ENCODE measurements at places on chromosomes 2 and 18.

GRCh38 chr2:45024600-45025291 is 15.5 kb upstream of the SIX2 start:
- DNase-seq, result peak; percentile 93

DNA sequence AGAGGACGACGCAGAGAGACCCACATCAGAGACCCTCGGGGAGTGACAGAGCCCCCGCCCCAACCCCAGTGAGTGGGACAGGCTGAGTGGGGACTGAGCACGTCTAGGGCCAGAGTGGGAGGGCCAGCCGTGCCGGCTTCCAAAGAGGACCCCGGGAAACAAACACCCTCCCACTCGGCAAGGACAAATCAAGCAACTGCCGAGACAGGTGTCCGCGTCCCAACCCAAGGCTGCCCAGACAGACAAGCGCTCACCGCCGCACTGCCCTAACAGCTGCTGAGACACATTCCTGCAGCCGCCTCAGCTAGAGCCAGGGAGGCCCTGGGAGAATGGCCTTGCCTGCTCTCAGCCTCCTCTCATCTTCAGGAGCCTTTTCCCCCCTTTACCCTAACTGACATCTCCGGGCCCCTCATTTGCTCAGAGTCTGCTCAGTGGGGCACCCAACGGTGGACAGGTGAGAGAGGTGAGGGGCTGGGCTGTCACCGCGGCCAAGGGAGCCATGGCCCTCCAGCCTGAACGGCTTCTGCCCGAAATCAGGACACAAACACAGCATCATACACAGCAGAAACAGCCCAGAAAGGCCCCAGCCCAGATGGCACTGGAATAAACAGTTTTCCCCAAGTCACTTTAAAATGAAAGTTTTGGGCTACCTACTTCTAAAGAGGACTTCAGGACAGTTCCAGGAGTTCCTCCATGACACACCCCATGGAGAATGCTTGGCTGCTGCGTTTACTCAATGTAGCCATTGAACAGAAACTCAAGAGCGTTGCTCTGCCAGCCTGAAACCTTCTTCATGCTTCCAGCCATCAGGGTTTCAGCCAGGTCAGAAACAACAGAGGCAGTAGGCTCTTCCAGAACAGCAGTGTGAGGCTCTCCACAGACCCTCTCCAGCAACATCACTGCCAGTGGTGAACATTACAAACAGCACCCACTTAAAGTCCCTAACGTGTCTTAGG is 23.6 kb downstream of the SLC66A2 start:
- no peak for DNase-seq

- peak; percentile 32 for DNase-seq
Observed at GRCh38 chr18:67665266-67665665, 148.7 kb upstream of the DSEL start.

DNA sequence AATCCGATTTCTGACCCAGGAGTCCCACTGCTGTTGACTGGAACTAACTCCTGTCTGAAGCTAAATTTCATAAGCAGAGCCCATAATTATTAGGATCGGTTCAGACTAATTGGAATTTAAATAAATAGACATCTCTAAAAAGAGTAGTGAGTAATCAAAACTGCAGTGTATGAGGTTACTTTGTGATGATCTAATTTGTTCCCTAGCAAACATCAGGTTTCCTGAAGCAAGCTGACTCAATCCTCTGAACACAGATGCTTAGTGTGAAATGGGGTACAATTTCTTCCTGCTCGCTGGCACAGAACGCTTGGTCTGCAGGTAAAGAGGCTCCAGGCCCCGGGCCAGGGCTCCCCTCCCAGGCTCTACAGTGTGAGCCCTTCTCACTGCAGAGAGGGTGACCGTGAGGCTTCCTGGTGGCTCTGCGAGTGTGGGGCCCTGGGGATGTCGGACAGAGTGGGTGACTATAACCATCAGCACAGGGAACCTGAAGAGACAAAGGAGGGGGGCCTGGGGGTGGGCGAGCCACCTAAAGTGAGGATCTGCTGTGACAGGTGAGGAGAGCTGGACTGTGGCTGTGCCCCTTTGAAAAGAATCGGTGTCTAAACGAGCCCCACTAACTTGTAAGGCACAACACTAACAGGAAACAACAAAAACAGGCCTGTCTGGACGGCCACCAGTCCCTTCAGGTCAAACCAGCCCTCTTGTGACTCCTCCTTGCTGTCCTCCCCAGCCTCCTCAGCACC is 20.2 kb downstream of the CHST10 start:
- no peak for DNase-seq

DNA sequence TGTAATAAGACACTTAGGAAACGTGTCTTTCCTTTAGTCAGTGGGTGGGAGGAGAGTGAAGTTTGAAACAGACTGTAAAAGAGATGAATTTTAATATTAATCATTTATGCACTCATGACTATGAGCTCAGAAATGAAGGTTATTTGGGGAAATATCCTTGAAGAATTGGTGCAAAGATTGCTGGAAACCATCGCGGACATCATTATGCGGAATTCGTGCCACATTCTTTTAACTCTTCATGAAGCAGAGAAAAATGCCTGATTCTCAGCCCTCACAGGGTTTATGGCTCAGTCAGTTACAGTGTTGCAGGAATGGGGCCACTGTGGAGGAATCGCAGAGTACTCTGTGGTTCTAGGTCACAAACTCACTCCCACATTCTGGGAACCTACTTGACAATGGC is 109.7 kb downstream of the RGPD3 start:
- DNase-seq, result no peak

DNA sequence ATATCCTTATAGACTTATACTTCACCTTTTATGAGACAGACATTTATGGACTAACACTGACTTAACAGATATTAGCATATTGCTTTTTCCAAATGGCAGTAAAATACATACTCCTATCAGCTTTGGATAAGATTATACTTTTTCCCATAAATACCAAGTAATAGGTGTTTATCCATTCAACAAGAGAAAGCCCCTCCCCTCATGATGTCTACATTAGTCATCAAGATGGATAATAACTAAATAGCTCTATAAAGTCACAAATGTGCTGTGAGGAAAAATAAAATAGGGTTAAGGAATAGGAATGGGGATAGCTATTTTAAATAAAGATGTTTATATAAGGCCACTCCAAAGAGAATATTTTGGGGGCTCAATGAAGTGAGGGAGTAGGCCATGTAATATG is 39.4 kb downstream of the CSRNP3 start:
- no peak for DNase-seq

DNA sequence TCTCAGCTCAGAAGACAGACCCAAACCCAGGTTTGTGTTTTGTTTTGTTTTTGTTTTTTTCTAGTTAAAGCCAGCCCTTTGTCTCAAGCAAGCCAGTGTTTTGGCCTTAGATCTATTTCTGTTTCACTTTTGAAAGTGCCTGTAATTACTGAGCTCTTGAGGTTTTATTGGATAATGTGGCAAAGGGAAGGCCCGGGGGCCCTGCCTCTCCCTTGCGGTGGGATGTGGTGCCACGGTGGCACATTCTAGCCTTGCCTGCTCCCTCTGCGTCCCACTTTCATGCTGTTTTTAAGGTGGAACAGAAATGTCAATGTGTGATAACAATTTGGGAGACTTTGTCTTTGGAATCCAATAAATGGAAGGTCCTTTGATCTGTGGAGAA is 2.5 kb downstream of the HPCAL1 start:
- DNase-seq, result no peak

GRCh38 chr2:172437419-172438341 is 10.3 kb downstream of the ITGA6 start:
- no peak for DNase-seq

DNA sequence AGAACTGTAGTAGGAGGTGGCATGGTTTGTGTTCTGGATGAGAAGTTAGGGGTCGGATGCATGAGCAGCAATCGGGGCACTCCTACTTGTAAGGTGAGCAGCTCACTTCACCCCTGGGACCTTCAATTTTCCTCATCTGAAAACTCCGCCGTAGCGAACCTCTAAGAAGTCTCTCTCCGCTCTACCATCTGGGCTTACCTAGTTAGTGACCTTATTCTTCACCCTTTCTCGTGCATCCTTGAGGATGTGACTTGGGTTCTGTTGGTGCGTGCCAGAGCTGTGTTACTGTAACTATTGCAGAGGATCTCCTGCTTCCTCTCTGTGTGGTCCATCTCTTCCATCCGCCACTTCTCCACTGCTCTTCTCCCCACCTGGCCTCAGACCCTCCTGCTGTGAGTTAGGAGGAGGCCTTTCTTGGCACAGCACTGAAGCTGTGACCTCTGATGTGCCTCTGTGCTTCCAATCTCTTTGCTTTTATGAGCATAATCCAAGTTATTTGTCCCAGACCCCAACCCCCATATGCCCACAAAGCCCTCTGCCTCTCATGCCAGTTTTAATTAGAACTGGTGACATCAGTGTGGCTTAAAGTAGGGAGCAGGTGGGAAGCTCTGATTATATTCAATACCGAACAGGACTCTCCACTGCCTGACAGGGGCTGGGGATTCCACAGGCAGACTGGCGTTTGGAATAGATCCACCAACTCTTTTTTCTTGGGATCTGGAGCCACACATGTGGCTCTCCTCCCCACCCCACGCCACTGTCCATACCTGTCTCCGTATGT is 178.4 kb downstream of the BCL2 start:
- DNase-seq, result no peak

GRCh38 chr2:228048838-228049490 is 132.5 kb downstream of the SPHKAP start:
- peak; percentile 59 for DNase-seq

DNA sequence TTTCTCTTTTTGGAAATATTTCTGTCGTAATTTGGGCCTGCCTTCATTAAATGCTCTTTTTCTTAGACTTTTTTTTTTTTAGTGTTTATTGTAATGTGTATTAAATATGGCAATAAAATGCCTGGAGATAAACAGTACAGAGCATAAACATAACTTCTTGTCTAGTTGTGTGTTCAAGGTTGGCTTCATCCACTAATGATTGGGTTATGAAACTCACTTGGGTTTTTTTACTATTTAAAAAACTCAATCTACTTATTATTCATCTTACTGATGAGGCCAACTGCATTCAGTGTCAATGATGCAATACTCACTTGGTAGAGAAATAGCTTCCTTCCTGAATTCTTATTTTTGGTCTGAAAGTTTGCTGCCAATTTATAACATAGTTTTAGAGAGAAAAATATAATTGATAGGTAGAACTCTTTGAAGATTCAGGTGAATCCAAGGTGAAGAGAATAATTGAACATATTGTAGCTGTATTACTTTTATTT is 144.2 kb upstream of the NABP1 start:
- no peak for DNase-seq

- DNase-seq, result no peak
Observed at GRCh38 chr2:12341920-12342319, 374.8 kb upstream of the TRIB2 start.

GRCh38 chr2:33645861-33646260 is 46.8 kb upstream of the FAM98A start:
- DNase-seq, result no peak

- DNase-seq, result no peak
Observed at GRCh38 chr2:197851451-197851850, 47.1 kb downstream of the PLCL1 start.

DNA sequence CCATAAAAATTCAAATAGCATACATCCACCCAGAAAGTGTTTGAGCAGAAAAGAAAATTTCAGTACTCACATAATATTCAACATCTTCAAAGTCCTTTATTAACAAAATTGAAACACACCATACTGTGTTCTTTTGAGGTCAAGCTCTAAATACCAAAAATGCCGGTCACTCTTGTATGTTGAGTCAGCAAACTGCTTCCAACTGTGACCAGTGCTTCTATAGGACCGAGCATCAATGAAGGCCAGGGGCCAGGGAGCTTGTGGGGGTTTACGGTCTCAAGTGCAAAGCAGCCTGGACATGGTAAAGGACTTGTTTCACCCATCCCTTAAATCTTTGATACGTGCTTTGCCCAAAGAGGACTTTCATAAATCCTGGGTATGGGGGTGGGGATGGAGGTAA is 112.7 kb upstream of the REV1 start:
- DNase-seq, result peak; percentile 67

- no peak for DNase-seq
Observed at GRCh38 chr2:60552851-60553494, 481 bp downstream of the BCL11A start.

DNA sequence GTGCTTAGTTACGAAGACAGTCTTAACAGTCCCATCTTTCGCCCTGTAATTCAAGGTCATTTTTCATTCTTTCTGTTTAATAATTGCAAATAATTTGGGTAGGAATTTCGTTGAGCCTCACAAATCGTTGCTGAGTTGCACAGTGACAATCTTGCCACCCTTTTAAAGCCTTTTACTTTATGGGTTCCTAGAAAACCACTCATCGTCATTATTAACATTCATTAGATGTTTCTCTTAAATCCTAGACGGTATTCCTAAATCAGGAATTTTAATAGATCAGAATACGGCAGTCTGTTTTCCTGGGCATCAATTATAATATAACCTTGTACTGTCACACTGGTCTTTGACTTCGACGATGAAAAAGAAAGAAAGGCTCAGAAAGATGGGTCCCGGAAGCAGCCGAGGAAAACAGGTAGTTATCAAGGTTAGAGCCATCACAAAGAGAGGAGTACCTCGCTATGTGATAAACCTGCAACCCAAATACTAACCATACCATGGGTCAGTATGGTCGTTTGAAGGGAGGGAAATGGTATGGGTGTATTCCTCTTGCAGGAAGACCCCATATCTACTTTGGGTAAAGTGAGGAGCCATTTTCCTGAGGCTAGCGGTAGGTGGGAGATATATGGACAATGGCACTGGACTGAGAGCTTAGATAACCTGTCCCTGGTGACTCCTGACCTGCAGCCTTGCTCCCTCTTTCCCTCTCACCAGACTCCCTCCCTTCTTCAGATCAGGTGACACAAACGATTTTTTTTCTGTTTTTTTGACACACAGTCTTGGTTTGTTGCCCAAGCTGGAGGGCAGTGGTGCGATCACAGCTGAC is 981 bp upstream of the SF3B1 start:
- no peak for DNase-seq

DNA sequence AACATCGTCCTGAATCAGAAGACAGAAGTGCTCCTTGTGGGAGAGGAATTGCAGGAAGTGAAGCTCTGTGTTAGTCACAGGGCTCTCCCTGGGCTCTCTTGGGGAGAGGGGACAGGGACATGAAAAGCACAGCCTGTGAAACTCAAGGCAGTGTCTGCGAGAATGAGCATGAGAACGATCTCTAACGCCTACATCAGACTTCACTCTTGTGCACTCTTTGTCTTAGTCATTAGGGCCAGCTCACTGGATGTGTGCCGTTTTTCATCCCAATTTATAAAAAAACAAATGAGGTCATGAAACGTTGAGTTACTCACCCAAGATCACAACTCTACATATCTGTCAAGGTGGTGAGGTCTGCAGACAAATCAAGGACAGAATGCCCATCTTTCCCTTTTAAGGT is 27.0 kb upstream of the TWIST2 start:
- DNase-seq, result peak; percentile 72

GRCh38 chr2:175154661-175155082 is 13.3 kb downstream of the ATF2 start:
- peak; percentile 50 for DNase-seq

DNA sequence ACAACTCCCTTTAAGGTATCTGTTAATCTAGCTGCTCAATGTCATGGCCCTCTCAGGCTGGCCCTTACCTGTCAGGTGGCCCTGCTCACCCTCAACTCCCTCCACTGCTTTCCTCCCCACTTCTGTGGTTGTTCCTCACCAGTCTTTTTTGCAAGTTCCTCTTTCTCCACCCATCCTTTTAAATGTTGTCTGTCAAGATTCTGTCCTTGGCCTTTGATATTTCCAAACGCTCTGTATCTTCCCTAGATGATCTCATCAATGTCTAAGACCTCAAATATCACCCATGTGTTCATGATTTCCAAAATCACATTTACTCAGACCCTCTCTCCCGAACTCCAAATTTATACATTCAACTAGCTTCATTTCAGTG is 3.5 kb downstream of the PTPN2 start:
- DNase-seq, result no peak
